ENCODE measurements at places on chromosomes 1 and 21.

DNA sequence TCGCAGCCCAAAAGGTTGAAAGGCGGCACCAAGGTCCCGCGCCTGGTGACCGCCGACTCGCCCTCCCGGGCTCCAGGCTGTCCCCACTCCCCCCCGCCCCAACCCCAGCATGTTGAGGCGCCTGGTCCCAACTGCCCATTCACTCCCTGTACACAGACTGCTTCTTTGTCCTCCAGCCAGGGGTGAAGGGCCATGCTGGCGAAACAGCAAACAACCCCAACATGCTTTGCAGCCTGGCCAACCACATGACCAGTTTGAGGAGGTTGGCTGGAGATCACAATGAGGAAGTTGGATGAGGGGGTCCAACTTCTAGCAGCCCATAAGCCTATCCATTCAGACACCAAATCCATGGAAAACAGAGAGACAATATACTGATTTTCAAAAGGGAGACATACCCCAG lies 13.5 kb downstream of the PDE9A start:
- no peak for DNase-seq

GRCh38 chr1:53572065-53572814 lies 113.0 kb downstream of the DMRTB1 start:
- no peak for DNase-seq

GRCh38 chr1:82593561-82593960 lies 792.8 kb downstream of the ADGRL2 start:
- no peak for DNase-seq

DNA sequence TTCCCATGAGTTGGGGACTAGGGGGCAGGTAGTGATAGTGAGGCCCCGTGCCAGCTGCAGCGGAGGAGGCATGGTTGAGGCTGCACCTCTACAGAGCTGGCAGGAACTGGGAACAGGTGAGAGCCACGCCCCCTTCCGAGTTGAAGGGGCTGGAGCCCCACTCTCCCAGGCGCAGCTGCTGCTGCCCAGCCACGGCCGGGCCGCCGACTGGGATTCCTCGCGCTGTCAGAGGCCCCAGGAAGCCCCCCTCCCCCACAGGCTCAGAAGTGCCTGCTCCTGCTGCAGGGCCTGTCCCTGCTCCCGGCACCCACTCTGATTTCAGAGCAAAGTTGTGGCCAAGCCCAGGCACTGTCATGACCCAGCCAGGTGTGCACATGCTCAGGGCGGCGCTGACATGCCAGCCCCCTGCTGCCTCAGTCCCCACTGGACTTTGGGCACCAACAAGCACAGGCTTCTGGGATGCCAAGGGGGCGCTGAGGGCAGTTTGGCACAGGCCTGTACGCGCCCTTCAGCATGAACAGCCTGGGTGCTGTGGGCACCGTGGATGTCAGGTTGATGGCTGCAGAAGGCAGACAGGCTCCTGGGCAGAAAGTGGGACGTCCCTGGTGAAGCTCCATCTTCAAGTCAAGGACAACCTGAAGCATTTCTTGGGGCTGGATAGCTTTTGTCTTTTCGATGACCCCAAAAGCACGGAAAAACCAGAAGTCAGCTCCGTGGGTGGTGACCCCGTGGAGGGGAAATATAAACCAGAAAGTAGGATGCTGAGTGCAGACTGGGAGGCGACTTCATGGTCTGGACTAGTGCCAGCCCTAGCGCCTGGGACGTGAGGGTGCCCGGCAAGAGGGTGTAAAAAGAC lies 121.5 kb downstream of the SIM2 start:
- DNase-seq = no peak

- DNase-seq = no peak
Measured at GRCh38 chr1:9603766-9604753, 15.3 kb downstream of the TMEM201 start.

DNA sequence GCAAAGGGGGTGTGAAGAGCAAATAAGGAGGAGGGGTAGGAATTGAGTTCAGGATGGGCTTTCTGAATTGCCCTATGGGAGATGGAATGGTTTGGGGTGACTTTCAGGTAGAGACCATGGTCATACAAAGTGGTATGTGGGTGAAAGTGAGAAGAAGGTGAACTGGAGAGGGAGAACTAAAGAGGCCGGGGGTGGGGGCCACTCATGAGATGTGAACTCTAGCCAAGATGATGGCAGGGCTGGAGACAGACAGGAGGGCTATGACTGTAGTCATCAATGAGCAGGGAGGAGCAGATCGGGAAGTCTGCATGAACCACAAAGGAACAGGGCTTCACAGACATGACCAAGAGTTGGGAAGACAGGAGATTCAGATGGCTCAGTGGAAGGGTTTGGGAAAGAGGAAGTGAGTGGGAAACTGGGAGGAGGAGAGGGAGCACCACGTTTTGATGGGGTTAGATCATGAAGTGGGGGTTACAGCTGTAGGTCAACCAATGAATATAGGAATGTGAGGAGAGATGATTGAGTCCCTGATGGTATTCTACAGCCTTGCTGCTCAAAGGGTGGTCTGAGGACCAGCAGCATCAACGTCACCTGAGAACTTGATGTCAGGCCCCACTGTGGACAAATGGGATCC lies 20.7 kb upstream of the LRRC8D start:
- no peak for DNase-seq

DNA sequence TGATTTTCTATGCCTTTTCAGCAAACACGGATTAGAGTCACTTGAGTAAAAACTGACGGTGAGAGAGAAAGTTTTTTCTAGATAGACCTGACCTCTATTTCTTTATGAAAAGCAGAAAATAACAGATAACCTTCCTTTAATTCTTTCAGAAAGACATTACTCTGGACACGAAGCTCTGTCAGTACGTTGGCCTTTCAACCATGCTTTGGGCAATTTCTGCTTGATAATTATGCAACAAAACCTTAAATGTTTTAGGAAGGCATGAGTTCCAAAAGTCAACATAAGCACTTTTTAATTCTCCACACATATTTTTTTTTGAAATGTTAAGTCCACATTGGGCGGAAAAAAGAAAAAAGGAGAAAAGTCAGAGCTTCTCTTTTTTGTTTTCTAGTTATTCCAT lies 137.8 kb downstream of the AKT3 start:
- DNase-seq = no peak

DNA sequence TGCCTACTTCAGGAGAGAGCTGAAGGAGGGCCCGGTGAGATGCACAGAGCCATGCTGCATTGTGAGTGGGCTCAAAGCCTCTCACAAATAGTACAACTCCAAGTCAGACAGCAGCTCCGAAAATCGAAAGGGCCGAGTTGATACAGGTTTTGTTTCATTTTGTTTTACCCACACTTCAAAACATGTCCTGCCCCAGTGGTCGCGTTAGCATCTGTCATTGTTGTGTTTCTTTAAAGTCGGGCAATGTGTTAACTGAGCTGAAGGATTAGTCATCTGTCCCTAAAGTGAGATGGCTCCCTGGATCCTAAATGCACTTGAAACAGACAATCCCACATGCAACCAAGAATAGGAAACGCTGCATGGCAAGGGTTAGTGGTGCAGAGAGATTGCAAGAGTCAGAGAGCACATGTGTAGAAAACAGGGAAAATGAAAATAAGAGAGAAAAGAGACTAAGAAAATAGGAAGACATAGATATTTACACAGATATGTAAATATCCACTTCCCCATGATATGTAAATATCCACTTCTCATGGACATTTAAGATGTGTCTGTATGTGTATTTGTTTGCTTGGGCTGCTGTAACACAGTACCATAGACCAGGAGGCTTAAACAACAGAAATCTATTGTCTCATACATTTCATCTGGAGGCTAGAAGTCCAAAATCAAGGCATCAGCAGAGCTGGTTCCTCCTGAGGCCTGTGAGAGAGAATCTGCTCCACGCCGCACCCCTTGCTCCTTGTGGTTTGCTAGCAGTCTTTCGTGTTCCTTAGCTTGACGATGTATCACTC lies 131.4 kb upstream of the RAB4A start:
- no peak for DNase-seq

- no peak for DNase-seq
Measured at GRCh38 chr1:1239614-1240347, 6.7 kb downstream of the C1QTNF12 start.

- no peak for DNase-seq
Measured at GRCh38 chr1:154869351-154870114, 548 bp downstream of the KCNN3 start.

GRCh38 chr1:32305310-32305709 lies 13.4 kb downstream of the HDAC1 start:
- DNase-seq = no peak

- no peak for DNase-seq
Measured at GRCh38 chr1:194076646-194077045, 890.2 kb upstream of the B3GALT2 start.

- no peak for DNase-seq
Measured at GRCh38 chr21:44365251-44365966, 12.0 kb downstream of the TRPM2 start.

- no peak for DNase-seq
Measured at GRCh38 chr1:64038965-64039364, 164.5 kb upstream of the UBE2U start.

DNA sequence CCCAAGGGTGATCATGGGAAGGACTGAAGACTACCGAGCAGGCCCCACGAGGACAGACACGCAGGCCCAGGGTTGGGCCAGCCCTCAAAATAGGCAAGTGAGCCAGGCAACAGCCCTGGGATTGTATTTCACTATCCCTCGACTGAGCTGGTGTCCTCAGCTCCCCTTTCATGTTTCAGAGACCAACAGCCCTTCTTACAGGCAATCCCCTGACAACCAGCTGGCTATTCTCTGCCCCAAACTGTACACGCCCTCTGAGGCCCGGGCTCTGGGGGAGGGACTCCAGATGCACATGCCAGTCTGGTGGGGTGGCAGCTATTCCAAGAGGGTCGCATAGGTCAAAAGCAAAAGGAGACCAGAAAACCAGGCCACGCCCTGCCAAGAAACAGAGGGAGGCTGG lies 243.0 kb downstream of the TOMM20 start:
- DNase-seq = no peak

- DNase-seq = no peak
Measured at GRCh38 chr1:11054666-11055065, 5.2 kb downstream of the SRM start.

GRCh38 chr21:37987668-37988067 lies 71.4 kb upstream of the KCNJ6 start:
- no peak for DNase-seq

DNA sequence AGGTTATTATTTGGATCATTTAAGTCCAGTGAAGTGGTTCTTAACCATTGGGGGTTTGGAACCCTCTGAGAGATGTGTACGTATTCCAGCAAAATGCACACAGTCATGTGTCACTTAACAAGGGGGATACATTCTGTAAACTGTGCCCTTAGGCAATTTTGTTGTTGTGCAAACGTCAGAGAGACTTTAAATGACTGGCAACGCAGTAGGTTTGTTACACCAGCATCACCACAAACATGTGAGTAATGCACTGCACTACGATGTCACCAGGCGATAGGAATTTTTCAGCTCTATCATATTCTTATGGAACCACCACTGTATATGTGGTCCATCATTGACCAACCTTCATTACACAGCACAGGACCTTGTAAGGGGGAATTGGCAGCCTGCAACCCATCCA lies 11.9 kb downstream of the AHCYL1 start:
- no peak for DNase-seq

GRCh38 chr1:172145231-172145651 lies 275.2 kb upstream of the C1orf105 start:
- DNase-seq = no peak

DNA sequence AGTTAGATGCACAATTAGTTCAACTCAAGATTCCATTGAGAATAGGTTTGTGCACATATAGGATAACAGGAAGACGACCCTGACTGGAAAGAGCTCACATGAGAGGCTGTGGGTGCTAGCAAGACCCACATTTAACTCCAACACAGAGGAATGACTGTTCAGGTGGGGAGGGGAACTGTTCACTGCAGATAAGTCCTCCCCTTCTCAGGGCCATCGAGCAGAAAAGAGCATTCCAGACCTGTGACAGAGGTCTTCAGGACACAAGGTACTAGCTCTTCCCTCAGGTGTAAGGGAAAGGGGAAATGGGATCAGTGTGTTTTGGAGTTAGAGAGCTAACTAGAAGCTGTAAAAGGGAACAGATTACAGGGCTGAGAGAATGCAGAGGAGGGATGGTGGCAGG lies 8.7 kb downstream of the PTGER3 start:
- no peak for DNase-seq

GRCh38 chr1:202058001-202058908 lies 47.9 kb downstream of the ELF3 start:
- DNase-seq = no peak

DNA sequence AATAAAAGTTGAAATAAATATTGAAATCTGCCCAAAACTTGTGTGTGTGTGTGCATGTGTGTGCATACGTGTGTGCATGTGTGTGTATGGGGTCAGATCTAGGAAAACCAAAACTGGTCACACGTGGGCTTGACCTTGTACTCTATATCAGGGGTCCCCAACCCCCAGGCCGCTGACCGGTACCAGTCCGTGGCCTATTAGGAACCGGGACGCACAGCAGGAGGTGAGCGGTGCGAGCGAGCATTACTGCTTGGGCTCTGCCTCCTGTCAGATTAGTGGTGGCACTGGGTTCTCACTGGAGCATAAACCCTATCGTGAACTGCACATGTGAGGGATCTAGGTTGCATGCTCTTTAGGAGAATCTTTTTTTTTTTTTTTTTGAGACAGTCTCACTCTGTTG lies 8.7 kb downstream of the DOP1B start:
- no peak for DNase-seq

DNA sequence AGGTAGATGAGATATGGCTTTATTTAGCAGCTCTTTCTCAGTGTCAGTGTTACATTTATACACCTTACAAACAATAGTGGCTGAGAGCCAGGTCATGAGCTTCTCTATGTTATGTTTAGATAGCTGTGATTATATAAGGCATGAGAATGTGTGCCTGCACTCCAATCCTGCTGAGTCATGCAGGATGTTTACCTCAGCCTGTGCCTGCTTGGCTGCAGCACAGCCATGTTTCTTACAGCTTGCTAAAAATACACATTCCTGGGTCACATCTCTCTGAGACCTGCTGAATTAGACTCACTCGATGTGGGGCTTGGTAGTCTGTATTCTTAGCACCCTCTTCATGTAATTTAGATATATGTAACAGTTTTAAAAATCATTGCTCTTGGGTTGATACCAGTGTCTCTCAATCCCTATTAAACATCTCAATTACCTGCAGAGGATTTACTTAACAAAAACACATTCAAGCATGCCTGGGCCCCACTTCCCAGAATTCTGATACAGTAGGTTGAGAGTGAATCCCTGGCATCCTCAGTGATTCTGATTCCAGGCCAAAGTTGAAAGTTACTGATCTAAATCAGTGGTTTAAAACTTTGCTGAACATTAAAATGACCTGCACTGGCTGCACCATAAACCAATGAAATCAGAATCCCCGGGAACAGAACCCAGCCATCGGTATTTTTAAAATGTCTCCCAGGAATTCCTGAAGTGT lies 107.5 kb downstream of the GDAP2 start:
- no peak for DNase-seq

GRCh38 chr1:3261969-3262579 lies 192.4 kb upstream of the ARHGEF16 start:
- no peak for DNase-seq

- DNase-seq = no peak
Measured at GRCh38 chr1:4678066-4678717, 23.8 kb downstream of the AJAP1 start.

GRCh38 chr1:240739754-240740153 lies 127.8 kb upstream of the GREM2 start:
- DNase-seq = no peak

Measured in stimulated activated CD8-positive, alpha-beta memory T cell treated with anti-CD3 and anti-CD28 coated beads, Interleukin-12 subunit alpha, Interleukin-12 subunit beta, amount 100 ng/mL, for 4 hours (primary cell).